ENCODE measurements at places on chromosomes 4 and X.

- DNase-seq, result no peak
Measured at GRCh38 chrX:10381193-10381592, 224.4 kb downstream of the CLCN4 start.

GRCh38 chrX:100376576-100376975 is 33.5 kb downstream of the PCDH19 start:
- no peak for DNase-seq

GRCh38 chrX:41912923-41913322 is 10.4 kb downstream of the CASK start:
- DNase-seq, result no peak

DNA sequence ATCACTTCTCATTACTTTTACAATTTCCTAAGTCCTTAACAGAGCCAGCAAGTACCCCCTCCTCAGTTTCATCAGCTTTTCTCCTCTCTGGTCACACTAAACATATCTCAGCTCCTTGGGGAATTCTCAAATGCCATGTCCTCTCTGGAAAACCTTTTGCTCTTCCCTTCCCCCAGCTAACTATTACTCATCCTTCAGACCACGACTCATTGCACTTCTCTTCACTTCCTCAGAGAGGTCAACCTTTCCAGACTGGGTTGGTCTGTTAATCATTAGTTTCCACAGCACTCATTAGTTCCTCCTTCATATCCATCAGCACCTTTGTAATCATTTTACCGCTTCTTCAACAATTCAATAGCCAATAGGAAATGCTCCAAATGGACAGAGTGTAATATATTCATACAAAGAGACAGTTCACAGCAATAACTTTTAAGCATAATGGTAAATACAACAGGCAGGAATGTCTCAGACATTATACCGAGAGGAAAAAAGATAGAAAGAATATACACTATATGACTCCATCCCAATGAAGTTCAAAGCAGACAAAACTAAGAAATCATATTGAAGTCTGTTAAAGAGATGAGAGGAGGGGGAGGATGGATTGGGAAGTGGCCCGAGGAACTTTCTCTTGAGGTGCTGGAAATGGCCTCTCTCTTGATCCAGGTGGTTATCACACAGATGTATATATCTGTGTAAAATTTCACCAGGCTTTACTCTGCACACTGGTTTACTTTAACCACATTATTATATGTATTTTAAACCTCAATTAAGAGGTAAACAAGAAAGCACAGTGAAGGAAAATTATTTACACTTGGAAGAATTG is 39.6 kb downstream of the DDX60L start:
- DNase-seq, result no peak

DNA sequence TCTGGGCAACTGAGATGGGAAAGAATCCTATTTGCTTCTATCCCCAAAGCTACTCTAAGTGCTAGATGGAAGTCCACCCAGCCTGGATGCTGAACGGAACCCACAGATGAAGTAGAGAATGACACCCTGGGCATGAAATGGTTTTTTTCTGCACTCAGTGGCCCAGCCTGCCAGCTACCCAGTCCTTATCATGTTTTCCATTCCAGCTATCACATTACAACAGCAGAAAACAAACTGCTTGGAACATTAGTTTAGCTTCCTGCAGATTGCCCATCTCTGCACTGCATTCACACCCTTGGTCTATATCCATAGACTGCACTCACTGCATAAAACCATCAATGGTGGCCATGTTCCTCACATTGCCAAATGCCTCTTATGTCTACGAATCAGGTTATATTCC is 79.1 kb downstream of the NYX start:
- DNase-seq, result no peak

GRCh38 chrX:139203651-139204570 is 326.6 kb upstream of the F9 start:
- DNase-seq, result no peak
